ENCODE measurements at places on chromosomes 16 and 17. TPM values are rescaled to one million over a fixed set of nuclear protein-coding genes. Genes with fewer than 3 reads are reported as not detected.

- DNase-seq: no peak
- H3K4me1 ChIP-seq: no peaks in the 10 kb centered on the region
- H3K27me3 ChIP-seq: no peaks in the 10 kb centered on the region
- peaks cover 3% of the 10 kb centered on the region for H3K36me3 ChIP-seq
- H3K27ac ChIP-seq: no peak overlapping the region
Measured at GRCh38 chr17:65930140-65930730, 261.7 kb downstream of the CEP112 start.

Gene VPS35
- total RNA-seq: 106 TPM

Gene ARMC5
- total RNA-seq: 14.3 TPM

Gene RHBDL1
- total RNA-seq: 0.49 TPM

GRCh38 chr16:88534638-88535190 is 35.5 kb upstream of the ZC3H18 start:
- peaks cover 2% of the 10 kb centered on the region for H3K27me3 ChIP-seq
- H3K36me3 ChIP-seq: peaks cover 3% of the 10 kb centered on the region
- peak; percentile 42 for DNase-seq
- H3K27ac ChIP-seq: peak overlapping the region; percentile 79
- H3K4me3 ChIP-seq: peak overlapping the region; percentile 80

Gene SYNGR3
- 3.5 TPM for total RNA-seq

DNA sequence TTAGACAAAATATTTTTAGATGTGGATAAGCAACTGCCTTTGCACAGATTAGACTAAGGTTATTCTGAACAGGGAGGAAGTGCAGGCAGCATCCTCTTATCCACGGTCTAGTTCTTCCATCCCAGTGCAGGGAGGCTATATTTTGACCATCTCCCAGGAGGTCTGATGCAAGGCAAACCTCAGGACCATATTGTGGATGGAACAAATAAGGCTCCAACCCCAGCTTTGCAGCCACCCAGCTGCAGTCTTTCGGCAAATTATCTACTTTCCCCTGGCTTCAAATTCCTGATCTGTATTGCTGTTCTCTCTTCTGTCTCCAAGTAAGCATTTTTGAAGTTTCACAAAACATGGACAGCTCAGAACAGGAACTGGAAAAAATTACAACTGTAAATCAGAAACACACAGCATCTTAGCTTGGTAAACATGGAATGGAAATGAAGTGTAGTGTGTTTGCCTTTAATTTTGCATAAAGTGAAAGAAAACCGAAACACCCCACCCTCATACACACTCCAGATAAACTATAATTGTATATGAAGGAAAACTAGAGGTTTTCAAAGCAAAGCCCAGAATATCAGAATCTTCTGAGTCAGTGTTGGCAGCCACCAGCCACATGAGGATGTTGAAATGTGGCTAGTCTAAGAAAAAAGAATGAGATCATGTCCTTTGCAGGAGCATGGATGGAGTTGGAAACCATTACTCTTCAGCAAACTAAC is 33.5 kb upstream of the MON1B start:
- H3K4me3 ChIP-seq: no peak overlapping the region
- peaks cover 17% of the 10 kb centered on the region for H3K27me3 ChIP-seq
- no peaks in the 10 kb centered on the region for H3K4me1 ChIP-seq
- no peak overlapping the region for H3K27ac ChIP-seq
- DNase-seq: no peak
- H3K36me3 ChIP-seq: no peaks in the 10 kb centered on the region

- H3K27me3 ChIP-seq: no peaks in the 10 kb centered on the region
- H3K36me3 ChIP-seq: no peaks in the 10 kb centered on the region
- no peak overlapping the region for H3K27ac ChIP-seq
- DNase-seq: no peak
- H3K4me1 ChIP-seq: peaks cover 3% of the 10 kb centered on the region
- H3K4me3 ChIP-seq: no peak overlapping the region
Measured at GRCh38 chr16:4176906-4177417, 60.7 kb upstream of the ADCY9 start.

Gene KPNB1
- total RNA-seq: 886 TPM

Gene KRT28
- not detected for total RNA-seq

DNA sequence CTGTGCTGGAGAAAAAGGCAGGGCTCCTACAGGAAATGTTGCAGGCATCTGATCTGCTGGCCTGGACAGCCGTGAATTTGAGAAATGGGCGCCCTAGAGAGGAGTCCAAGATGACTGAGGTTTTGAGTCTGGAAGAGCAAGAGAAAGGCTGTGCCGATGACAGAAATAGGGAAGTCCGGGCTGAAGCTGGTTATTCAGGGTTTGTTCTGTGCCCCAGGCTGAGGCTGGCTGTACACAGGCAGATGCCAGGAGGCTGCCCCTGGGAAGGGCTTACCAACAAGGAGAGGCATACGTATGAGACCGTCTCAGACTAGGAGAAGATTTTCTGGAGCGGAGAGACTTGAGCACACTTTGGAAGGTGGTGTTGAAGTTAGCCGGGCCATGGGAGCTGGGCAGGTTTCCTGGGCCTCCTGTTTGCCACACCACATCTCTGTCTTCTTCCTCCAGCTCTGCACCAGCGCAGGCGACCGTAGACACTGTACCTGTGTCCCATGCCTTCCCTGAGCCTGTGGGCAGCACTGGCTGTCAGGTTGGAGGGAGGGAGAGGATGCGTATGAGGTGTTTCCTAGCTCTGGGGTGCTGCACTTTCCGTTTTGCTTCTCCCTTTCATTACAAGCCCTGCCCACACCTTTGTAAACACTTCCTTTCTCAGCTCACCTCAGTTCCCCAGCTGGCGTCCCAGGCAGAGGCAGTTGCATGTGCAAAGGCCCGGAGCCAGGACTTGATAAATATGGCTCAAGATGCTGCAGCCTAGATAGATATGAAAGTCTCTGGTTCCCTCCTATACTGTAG is 80.8 kb downstream of the SPECC1 start:
- no peaks in the 10 kb centered on the region for H3K4me1 ChIP-seq
- no peak for DNase-seq
- no peak overlapping the region for H3K27ac ChIP-seq
- H3K4me3 ChIP-seq: no peak overlapping the region
- peaks cover 4% of the 10 kb centered on the region for H3K27me3 ChIP-seq

- no peaks in the 10 kb centered on the region for H3K27me3 ChIP-seq
- DNase-seq: no peak
- peaks cover 4% of the 10 kb centered on the region for H3K4me1 ChIP-seq
- H3K4me3 ChIP-seq: no peak overlapping the region
- H3K27ac ChIP-seq: no peak overlapping the region
Measured at GRCh38 chr17:35700150-35700549, 31.3 kb upstream of the RASL10B start.

- peaks cover 3% of the 10 kb centered on the region for H3K27me3 ChIP-seq
- no peaks in the 10 kb centered on the region for H3K36me3 ChIP-seq
- no peak for DNase-seq
- no peak overlapping the region for H3K4me3 ChIP-seq
- H3K27ac ChIP-seq: no peak overlapping the region
- H3K4me1 ChIP-seq: no peaks in the 10 kb centered on the region
Measured at GRCh38 chr17:47295037-47295873, 28.5 kb upstream of the EFCAB13 start.

- DNase-seq: no peak
- no peaks in the 10 kb centered on the region for H3K27me3 ChIP-seq
- peak overlapping the region; percentile 99 for H3K27ac ChIP-seq
- H3K4me3 ChIP-seq: peak overlapping the region; percentile 56
- peaks cover 87% of the 10 kb centered on the region for H3K4me1 ChIP-seq
- peaks cover 55% of the 10 kb centered on the region for H3K36me3 ChIP-seq
Measured at GRCh38 chr16:27236635-27237218, 31.8 kb downstream of the NSMCE1 start.

- no peaks in the 10 kb centered on the region for H3K4me1 ChIP-seq
- no peak overlapping the region for H3K27ac ChIP-seq
- no peak overlapping the region for H3K4me3 ChIP-seq
- no peak for DNase-seq
- no peaks in the 10 kb centered on the region for H3K27me3 ChIP-seq
Measured at GRCh38 chr17:22278302-22279275, 586.3 kb downstream of the KCNJ18 start.

DNA sequence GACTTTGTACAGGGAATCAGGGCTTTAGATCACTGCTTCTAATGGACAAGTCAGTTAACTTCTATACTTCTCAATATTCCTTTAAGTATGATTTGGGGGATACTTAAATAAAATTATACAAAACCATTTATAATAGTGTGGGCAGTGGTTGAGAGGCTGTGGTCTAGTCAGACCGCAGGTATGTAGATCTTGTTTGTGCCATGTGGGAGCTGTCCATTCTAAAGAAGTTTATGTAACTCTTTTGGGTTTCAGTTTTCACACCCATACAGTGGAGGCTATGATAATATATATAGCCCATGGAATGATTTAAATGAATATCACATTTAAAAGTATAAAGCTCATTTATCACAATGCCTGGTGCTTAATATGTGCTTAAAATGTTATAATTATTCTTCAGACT is 654.3 kb upstream of the KIF2B start:
- H3K4me3 ChIP-seq: no peak overlapping the region
- H3K27ac ChIP-seq: no peak overlapping the region
- DNase-seq: no peak
- H3K36me3 ChIP-seq: no peaks in the 10 kb centered on the region

DNA sequence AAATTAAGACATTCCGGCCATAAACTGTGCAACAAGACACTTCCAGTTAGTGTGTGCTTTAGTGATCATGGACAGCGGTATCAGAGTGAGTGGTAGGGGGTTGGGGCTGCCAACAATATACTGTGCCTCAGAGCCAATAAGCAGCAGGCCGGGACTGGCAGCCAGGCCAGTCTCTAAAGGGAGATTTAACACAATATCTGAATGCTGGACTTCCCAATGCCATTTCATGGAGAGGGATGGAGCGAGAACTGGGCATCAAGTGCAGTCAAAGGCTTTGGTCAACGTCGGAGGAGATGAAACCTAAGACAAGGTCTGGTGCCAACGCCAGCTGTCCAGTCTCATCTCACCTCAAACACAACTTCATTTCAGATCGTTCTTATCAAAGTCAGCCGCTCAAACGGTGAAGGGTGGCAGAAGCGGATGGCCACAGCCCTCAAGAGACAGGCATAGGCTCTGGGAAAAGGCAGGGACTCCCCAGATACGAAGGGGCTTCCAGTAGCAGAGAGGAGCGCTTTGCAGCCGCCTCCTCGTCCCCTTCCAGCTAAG is 935 bp downstream of the USP32 start:
- H3K36me3 ChIP-seq: peaks cover 2% of the 10 kb centered on the region
- H3K4me1 ChIP-seq: peaks cover 50% of the 10 kb centered on the region
- H3K27me3 ChIP-seq: no peaks in the 10 kb centered on the region
- H3K4me3 ChIP-seq: peak overlapping the region; percentile 98

Gene MAPT
- 0.88 TPM for total RNA-seq

GRCh38 chr17:36784633-36785032 is 152.6 kb upstream of the LHX1 start:
- H3K4me1 ChIP-seq: no peaks in the 10 kb centered on the region
- DNase-seq: no peak
- no peak overlapping the region for H3K27ac ChIP-seq
- H3K4me3 ChIP-seq: no peak overlapping the region

- H3K27me3 ChIP-seq: no peaks in the 10 kb centered on the region
- H3K27ac ChIP-seq: no peak overlapping the region
- H3K36me3 ChIP-seq: no peaks in the 10 kb centered on the region
- no peaks in the 10 kb centered on the region for H3K4me1 ChIP-seq
- no peak for DNase-seq
- no peak overlapping the region for H3K4me3 ChIP-seq
Measured at GRCh38 chr17:33012522-33013033, 20.9 kb downstream of the SPACA3 start.

Gene CDRT15
- total RNA-seq: not detected

Gene ABCC3
- total RNA-seq: not detected

- DNase-seq: no peak
- H3K4me1 ChIP-seq: peaks cover 15% of the 10 kb centered on the region
- peaks cover 4% of the 10 kb centered on the region for H3K36me3 ChIP-seq
- H3K27me3 ChIP-seq: no peaks in the 10 kb centered on the region
- no peak overlapping the region for H3K27ac ChIP-seq
Measured at GRCh38 chr17:15891318-15891717, 53.6 kb upstream of the ADORA2B start.

Gene ABCC11
- 0.14 TPM for total RNA-seq
